Stimulated activated CD4-positive, alpha-beta T cell treated with anti-CD3 and anti-CD28 coated beads, Interleukin-2, amount 100 ng/mL, for 48 hours (primary cell): ENCODE measurements at places on chromosomes 5 and 9.

DNA sequence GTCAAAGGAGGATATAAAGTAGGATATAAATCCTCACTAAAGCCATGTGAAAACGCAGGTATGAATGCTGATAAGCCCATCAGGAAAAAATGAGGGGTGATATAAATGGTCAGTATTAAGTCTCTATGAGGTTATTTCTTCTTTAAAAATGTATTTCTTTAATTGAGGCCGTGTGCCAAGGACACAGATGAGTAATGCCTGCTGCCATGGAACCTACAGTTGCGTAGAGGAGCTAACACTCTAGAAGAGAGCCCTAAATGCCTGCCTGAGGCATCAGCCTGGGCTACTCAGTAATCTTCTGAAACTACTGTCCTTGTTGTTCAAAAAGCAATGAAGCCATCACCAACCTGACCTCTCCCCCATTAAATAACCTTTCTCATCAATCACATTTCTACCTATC lies 84.9 kb downstream of the KLHL3 start:
- DNase-seq: no peak

GRCh38 chr9:18678821-18679590 lies 205.1 kb downstream of the ADAMTSL1 start:
- no peak for DNase-seq

DNA sequence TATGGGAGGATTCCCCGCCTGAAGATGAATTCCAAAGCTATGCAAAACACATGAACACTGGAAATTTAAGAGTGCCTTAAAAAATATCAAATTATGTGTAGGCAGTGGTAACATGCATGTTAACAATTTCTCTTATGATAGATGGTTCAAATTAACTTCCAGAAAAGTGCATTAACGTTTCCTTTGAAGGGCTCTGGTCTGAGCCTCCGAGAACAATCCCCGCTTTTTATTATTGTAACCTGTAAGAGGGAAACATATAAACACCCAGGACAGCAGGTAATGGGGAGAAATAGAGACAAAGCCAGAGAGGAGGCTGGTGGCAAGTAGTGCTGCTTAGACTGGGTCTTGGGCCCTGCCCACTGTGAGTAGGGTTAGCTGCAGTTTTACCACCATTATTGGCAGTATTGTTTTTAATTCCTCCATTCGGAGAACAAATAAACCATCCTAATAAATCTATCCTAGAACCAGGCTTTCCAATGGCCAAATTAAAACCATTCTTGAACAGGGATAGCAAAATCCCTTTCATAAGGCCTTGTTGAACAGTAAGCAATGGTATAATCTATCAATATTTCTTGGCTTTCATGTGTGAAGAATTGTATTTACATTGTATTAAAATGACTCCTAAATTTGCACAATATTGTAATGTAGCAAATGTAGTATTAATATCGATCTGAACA lies 6.3 kb downstream of the NR2F1 start:
- DNase-seq: no peak

GRCh38 chr5:411728-412127 lies 31.2 kb upstream of the EXOC3 start:
- DNase-seq: no peak

DNA sequence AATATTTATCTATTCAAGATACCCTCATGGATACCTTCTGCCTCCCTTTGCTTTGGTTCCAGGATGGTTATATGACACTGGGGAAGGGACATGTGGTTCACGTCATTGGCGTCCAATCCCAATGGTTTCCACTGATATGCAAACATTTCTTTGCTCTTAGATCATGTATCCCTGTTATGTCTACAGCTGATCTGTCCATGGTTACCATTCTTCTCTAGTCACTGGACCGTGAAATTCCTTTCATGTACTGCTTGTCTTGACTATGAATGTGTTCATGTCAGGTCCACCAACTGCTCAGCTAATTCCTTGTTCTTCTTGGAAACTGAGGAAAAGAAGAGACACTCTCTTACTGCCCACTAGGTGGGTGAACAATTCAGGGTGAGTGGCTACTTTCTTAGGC lies 391.1 kb upstream of the ZNF608 start:
- no peak for DNase-seq

- DNase-seq: no peak
These were observed 10.0 kb downstream of the MOCS2 start for GRCh38 chr5:53099546-53099945.

- no peak for DNase-seq
These were observed 243.6 kb downstream of the FANCC start for GRCh38 chr9:95073918-95074317.

GRCh38 chr9:26983340-26983739 lies 22.1 kb downstream of the LRRC19 start:
- DNase-seq: no peak

DNA sequence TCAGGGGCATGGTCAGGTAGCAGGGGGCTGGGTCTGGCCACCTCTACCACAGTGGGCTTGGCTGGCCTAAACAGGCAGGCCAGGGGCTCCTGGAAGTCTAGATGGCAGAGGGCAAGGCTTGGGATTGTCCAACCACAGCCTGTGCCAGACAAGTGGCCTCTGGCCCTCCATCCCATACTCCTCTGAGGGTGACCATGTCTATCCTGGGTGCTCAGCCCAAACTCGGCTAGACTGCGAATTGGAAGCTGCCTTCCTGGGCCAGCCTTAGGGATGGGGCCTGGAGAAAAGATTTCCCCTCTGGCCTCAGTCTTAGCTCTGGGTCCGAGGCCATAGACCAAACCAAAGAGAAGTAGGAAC lies 110.5 kb downstream of the PHF2 start:
- DNase-seq: no peak

DNA sequence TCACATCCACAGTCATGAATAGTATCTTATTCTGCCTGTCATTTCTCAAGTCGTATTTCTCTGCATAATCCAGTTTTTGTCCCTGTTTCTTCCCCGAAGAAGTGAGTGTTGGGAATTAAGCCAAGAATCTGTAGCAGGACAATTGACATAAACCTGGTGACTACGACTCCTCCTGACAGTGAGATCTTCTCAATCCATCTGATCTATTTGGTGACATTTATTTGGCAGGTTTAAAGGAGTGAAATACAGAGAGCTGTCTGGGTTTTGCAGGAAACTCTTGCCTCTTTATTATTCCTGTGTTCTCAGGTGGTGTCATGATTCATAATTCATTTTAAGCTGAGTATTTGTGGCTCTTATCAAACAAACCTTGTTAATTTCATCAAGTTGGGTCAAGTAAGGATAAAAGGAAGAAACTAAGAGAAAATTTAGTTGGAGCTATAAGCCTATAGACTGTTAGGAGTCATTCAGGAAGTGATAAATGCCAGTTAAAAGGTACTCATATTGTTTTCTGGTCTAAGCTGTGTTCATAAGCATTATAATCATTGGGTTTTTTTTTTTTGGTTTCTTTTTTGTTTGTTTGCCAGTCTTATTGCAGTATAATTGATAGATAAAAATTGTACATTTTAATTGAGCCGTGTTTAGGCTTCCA lies 95.9 kb upstream of the PCSK1 start:
- DNase-seq: no peak

DNA sequence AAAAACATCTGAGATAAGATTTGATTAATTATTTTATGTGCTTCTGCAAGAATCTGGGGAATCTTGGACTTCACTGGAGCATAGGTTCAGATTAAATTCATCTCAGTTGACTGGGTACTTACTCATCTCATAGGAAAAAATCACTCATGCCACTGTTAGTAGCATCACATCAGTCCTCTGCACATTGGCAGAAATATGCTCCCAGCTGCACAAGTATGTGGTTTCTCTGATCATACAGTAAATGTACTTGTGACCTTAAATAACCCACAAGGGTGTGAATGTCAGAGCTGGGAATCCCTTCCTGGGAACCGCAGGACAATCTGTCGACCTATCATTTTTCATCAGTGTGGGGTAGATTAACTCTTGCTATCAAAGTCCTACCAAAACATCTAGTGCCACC lies 203.7 kb upstream of the SLC24A2 start:
- no peak for DNase-seq

DNA sequence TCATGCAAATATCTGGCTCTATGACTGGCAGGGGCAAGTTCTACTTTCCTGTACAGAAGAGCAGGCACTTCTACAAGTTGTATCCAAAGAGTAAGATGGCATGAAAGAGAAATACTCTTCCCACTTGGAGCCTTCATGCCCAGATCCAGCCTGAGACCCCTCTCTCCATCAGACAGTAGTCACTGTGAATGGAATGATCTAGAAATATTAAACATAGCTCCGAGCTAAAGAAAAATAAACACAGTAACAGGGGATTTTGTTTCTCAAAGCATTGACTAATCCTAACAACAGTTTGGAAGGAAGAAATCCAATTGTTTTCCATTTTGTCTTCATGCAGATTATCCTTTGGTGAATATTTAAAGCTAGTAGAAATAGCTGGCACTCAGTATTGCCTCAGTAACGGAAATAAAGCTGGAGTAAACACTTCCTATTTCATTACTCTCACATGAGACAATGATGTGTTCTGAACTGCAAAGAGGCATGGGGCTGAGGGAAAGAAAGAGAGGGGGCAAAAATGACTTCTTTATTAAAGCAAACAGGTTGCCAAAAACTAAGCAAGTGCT lies 100.0 kb downstream of the SEMA5A start:
- no peak for DNase-seq

- no peak for DNase-seq
These were observed 22.3 kb downstream of the TCF7 start for GRCh38 chr5:134136771-134137170.

DNA sequence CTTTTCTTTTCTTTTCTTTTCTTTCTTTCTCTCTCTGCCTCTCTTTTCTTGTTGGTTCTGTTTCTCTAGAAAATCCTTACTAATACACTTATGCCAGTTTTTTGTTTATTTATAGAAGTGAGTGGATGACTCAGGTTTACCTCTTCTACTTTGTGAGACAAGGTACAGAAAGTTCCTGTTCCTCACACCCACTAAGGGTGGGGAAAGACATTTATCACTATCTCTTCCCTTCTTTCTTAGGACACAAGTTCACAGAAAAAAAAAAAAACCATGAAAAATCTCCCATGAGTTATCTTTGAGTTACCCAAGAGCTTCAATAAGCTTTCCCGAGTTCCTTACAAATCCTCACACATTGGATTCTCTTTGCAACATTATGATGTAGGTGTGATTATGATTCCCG lies 60.9 kb upstream of the CD180 start:
- DNase-seq: no peak

DNA sequence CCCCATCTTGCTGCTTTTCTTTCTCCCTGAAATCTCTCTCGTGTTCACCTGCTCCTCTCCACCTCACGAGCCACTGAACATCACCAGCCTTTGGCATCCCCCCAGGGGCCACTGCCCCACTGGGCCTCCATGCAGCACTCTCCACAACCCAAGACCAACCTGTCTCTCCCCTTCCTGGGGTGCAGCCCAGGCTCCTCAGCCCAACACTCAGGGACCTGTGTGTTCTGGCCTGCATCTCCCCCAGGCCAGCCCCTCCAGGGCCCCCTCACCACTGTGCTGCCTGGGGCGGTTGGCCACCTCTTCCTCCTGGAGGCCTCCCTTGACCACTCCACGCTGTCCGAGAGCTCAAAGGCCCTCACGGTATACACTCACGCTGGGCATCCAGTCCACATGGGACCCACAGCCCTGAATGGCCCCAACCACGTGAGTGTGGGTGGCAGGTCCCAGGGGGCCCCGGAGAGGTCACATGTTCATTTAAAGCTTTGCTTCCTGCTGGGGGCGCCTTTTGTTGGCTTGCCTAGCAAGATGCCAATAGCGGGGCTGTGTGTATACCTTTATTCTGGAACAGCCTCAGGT lies 453 bp upstream of the DOK3 start:
- no peak for DNase-seq

DNA sequence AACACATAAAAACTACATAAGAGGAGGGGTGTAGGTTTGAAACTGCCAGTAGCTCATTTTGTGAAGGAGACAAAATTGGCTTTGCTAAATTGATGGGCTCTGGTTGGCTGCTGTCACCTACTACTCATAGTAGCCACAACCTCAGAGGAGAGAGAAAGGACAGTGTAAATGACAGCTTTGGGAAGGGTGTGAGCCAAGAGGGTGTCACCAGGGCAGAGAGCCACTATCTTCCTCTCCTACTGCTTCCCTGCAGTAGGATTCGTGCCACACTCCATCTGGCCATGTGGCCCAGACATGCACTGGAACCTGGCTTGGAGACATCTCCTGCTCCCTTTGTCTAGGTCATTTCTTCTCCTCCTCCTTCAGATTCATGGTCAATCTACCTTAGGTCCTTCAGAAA lies 455.9 kb downstream of the ENC1 start:
- DNase-seq: no peak

- DNase-seq: no peak
These were observed 234.5 kb downstream of the PAPPA start for GRCh38 chr9:116387934-116388698.

DNA sequence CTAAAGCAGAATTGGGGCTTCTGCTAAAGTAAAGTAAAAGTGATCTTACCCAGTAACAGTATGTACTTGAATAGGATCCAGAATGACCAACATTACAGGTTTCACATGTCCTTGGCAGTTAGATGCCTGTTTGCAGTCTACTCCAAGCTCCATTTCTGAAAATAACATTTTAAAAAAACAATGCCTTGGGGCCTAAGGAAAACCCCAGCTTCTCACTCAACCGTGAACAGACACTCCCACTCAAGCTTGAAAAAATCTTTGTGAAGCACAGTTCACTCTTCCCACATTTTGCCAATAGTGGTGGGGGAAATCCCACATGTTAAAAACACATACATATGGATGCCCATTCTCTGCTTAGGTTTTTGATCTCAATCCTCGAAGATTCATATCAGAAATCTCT lies 304.1 kb downstream of the ARRDC3 start:
- no peak for DNase-seq

GRCh38 chr9:118732998-118733397 lies 636.2 kb downstream of the BRINP1 start:
- DNase-seq: no peak

- no peak for DNase-seq
These were observed 59.1 kb downstream of the TNFSF15 start for GRCh38 chr9:114746591-114747346.

DNA sequence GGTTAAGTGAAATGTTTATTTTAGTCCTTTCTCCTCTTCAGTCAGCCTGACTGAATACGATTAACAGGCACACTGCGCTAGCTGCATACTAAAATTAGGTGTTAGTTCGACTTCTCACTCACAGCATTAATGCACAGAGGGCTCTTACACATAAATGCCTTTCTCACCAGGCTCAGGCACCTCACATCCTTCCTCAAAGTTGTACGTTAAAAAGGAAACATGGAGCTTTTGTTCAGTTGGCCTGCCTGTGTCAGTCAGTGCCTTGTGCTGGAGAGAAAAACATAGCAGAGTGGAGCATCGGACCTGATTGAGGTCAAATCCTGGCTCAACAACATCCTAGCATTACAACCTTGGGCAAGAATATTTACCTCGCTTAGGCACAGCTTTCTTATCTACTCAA lies 236.0 kb upstream of the ZNF462 start:
- no peak for DNase-seq

DNA sequence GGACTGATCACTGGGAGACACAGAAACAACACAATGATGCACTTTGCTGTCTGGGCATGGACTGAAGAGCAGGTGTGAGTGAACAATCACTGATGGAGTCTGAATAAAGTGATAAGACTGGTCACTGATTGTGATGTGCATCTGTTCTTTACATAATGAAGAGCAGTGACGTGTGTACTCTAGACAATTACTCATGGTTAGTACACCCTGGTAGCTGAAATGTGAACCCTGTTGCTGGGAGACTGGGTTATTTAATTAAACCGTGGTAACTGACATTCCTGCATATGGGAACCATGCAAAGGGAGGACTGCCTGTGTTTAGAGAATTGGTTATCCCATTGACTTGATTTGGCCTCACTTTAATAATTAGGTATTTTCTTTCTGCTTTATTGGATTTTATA lies 202.9 kb downstream of the NR2F1-AS1 start:
- no peak for DNase-seq
